ENCODE measurements at places on chromosomes 2 and 18.

GRCh38 chr18:58496937-58497336 lies 132.0 kb downstream of the ALPK2 start:
- H3K36me3 ChIP-seq, result no peaks in the 10 kb centered on the region
- H3K4me1 ChIP-seq, result no peaks in the 10 kb centered on the region
- no peak overlapping the region for H3K27ac ChIP-seq
- H3K4me3 ChIP-seq, result no peak overlapping the region
- peaks cover 6% of the 10 kb centered on the region for H3K27me3 ChIP-seq

- no peak overlapping the region for H3K4me3 ChIP-seq
- peaks cover 27% of the 10 kb centered on the region for H3K27me3 ChIP-seq
- H3K27ac ChIP-seq, result peak overlapping the region; percentile 13
- H3K4me1 ChIP-seq, result peaks cover 11% of the 10 kb centered on the region
These were observed 268.1 kb downstream of the NDUFA10 start for GRCh38 chr2:239756790-239757760.

DNA sequence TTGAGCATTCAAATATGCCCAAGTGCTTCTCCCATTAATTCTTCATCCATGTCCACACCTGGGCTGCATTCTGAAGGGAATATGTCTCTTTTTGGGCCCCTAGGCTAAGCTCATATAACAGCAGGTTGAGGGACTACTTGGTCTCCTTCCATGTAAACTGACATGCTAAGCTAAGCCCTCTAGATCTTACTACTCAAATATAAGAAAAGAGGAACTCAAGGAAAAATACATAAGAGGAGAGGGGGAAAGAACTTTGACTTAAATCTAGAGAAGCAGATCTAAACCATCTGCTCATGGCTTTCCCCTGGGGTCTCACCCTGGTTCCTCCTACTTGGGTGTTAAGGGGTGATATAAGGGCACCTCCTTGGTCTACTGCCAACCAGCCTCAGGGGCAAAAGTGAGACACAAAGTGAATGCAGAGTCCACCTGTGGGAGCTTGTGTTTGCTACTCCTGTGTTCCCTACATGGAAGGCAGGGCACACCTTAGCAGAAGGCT lies 19.8 kb upstream of the NFU1 start:
- DNase-seq, result no peak
- no peak overlapping the region for H3K27ac ChIP-seq
- H3K4me3 ChIP-seq, result no peak overlapping the region
- peaks cover 10% of the 10 kb centered on the region for H3K4me1 ChIP-seq

- H3K27ac ChIP-seq, result no peak overlapping the region
- peaks cover 10% of the 10 kb centered on the region for H3K27me3 ChIP-seq
- no peaks in the 10 kb centered on the region for H3K36me3 ChIP-seq
- DNase-seq, result no peak
- H3K4me3 ChIP-seq, result no peak overlapping the region
These were observed 12.3 kb downstream of the TOGARAM2 start for GRCh38 chr2:28993206-28993960.

GRCh38 chr18:13608791-13609532 lies 117.4 kb downstream of the FAM210A start:
- H3K4me1 ChIP-seq, result peaks cover 21% of the 10 kb centered on the region
- H3K27ac ChIP-seq, result no peak overlapping the region
- no peak for DNase-seq
- peaks cover 8% of the 10 kb centered on the region for H3K36me3 ChIP-seq
- peaks cover 5% of the 10 kb centered on the region for H3K27me3 ChIP-seq

- H3K27ac ChIP-seq, result peak within 1 kb of the TSS; percentile 97
- peak; percentile 65 for DNase-seq
- peaks cover 4% of the 10 kb centered on the region for H3K4me1 ChIP-seq
- H3K4me3 ChIP-seq, result peak within 1 kb of the TSS; percentile 96
These were observed at the start of gene SNRNP27 for GRCh38 chr2:69893684-69894551. TSS of gene SNRNP27 (plus strand) at chr2:69893956. CDS start at chr2:69893985, 29 bp downstream.

DNA sequence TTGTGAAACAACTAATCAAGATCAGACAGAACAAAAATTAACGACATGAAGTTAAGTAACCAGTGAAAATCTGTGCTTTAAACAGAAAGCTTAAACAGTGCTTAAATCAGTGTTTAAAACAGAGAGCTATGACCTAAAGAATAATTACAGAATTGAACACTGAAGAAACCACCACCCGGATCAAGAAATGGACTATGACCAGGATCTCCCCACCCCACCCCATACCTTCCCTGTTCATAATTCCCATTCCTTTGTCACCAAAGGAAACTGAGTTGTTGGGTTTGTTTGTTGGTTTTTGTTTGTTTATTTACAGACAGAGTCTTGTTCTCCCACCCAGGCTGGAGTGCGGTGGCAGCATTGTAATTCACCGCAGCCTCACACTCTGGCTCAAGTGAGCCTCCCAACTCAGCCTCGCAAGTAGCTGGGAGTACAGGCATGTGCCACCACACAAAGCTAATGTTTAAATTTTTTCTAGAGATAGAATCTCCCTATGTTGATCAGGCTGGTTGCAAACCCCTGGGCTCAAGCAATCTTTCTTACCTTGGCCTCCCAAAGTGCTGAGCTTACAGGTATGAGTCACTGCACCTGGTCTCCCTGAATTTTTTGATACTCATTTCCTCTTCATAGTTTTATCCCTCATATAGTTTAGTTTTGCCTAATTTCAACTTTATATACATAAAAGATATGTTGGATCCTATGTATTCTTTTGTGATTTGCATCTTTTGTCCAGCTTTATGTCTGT lies 8.2 kb upstream of the ALPG start:
- no peak for DNase-seq
- H3K27me3 ChIP-seq, result peaks cover 3% of the 10 kb centered on the region
- peaks cover 7% of the 10 kb centered on the region for H3K4me1 ChIP-seq
- H3K4me3 ChIP-seq, result no peak overlapping the region
- no peaks in the 10 kb centered on the region for H3K36me3 ChIP-seq
- H3K27ac ChIP-seq, result no peak overlapping the region

- H3K4me1 ChIP-seq, result no peaks in the 10 kb centered on the region
- DNase-seq, result no peak
These were observed 153.2 kb upstream of the MYT1L start for GRCh38 chr2:2484301-2484700.

DNA sequence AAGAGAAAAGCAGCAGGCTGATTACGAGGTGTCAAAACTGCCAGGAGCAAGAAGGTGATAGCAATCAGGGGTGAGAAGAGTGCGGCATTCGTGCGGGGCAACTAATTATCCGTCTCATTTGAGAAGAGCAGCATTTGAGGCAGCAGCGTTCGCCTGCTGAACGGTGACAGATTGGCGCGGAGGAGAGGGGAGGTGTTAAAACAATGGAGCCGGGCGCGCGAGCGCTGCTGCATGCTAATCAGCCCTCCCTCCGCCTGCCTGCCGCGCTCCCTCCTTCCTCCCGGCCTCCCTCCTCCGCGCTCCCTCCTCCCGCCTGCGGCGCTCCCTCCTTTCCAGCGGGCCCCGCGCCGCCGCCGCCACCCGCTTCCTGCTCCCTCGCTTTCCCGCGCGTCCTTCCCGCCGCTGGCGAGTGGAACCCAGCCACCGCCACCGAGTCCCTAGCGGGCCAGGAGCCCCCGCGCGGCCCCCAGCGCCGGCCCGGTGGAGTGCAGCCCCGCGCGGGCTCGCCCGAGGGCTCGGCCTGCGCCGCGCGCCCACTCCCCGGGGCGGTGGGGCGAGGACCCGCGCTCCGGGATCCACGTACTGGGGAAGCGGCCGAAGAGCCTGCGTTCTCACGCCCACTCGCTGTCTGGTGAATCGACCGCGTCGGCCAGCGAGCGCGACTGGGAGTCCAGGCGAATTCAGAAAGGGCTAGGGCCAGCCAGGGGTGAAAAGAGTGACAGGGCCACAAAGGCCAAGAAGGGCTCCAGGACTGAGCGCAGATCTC lies 69.5 kb upstream of the PSMD14 start:
- H3K27ac ChIP-seq, result no peak overlapping the region
- H3K36me3 ChIP-seq, result no peaks in the 10 kb centered on the region
- H3K27me3 ChIP-seq, result peaks cover 16% of the 10 kb centered on the region
- H3K4me3 ChIP-seq, result peak overlapping the region; percentile 93

DNA sequence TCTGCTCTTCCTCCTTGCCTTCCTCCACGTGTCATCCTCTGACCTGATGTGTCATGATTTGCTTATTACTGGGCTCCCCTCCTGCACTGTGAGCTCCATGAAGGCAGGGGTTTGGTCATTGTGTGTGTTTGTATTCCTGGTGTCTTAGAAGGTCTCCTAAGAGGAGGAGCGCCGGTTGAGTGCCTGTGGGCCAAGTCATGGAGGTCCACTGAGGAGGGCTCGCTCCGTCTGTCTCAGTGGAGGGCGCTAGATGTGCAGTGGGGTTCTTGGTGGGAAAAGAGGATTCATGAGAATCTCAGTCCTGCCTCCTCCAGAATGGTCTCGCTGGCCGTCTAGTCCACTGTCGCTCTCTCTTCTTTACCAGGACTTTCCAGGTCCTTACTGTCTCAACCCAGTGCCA lies 100.2 kb downstream of the VWA3B start:
- no peak overlapping the region for H3K4me3 ChIP-seq
- no peaks in the 10 kb centered on the region for H3K36me3 ChIP-seq
- H3K27ac ChIP-seq, result no peak overlapping the region
- H3K4me1 ChIP-seq, result no peaks in the 10 kb centered on the region
- DNase-seq, result no peak

- H3K4me1 ChIP-seq, result peaks cover 62% of the 10 kb centered on the region
- H3K4me3 ChIP-seq, result no peak overlapping the region
- no peak overlapping the region for H3K27ac ChIP-seq
- peaks cover 6% of the 10 kb centered on the region for H3K27me3 ChIP-seq
- no peaks in the 10 kb centered on the region for H3K36me3 ChIP-seq
These were observed 166.0 kb downstream of the AGAP1 start for GRCh38 chr2:235659767-235660322.

DNA sequence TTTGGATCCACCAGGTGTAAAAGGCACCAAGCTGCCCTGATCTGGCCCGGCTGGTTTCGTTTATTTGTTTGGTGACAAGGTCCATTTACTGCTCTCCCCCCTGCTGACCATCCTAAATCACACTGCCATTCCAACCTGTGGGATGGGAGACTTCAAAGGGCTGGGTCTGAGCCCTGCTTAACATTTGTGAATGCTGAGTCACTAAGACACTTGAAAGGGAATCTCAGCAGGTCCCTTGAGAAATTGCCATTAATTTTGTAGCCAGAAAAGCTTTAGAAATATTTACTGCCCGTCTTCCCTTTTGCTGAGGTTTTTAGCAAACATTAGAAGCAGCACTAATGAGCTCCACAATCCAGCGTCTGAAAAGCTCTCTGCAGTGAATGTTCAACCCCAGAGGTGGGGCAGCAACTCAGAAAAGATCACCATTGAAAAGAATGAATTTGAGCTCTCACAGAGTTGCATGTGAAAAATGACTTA lies 133.8 kb downstream of the ARL4C start:
- H3K27ac ChIP-seq, result no peak overlapping the region
- no peak for DNase-seq
- peaks cover 16% of the 10 kb centered on the region for H3K4me1 ChIP-seq
- no peak overlapping the region for H3K4me3 ChIP-seq
- H3K27me3 ChIP-seq, result no peaks in the 10 kb centered on the region
- H3K36me3 ChIP-seq, result no peaks in the 10 kb centered on the region

DNA sequence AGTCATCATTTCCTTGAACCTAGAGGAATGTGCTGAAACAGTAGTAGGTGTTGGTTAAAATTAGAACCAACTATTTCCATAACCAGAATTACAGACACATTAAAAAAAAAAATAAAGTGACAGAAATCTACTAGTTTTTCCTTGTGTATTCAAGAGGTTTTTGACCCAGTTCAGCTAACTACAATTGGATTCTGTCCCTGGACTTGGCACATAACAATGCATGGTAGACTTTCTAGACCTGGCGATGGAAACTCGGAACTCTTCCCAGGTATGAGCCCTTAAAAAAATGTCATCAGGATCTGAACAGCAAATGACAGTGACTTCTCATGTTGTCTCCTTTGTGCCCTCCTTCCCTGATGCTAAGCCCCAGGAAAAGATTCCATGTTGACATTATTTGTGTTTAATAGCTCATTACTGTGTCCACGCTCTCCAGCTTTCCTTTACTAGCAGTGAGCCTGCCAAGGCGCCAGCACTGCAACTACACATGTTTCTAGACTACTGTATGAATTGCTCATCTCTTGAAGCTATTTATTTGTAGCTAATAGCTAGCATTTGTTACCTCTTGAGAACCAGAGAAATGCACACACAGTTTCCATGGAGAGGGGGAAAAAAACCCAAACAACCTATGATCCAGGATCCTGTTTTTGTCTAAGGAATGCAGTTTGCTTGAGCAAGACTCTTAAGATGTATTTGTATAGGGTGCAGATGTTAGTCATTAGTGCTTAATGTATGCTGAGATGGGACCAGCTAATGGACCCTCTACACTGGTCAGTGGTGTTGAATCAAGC lies 148.5 kb downstream of the FMNL2 start:
- H3K27ac ChIP-seq, result no peak overlapping the region
- H3K4me3 ChIP-seq, result no peak overlapping the region
- no peak for DNase-seq
- H3K27me3 ChIP-seq, result no peaks in the 10 kb centered on the region

DNA sequence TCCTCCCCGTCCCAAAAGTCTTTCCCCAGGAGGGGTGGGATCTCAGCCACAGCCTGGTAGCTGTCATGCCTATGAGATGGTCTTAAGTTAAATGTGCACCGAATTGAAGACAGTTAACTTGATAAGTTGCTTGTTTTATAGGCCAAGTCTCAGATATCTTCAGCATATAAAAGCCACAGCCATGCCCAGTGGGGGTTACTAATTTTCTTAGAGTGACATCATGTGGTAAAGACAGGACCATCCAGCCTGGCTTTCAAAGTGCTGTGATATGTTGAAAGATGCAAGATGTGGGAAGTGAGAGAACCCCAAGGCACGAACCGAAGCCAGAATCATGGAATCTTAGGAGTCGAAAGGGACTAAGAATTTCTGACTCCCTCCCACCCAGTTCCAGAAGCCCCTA lies 42.1 kb upstream of the FAM124B start:
- peaks cover 5% of the 10 kb centered on the region for H3K36me3 ChIP-seq
- H3K4me3 ChIP-seq, result no peak overlapping the region
- DNase-seq, result no peak

- H3K36me3 ChIP-seq, result no peaks in the 10 kb centered on the region
- peaks cover 2% of the 10 kb centered on the region for H3K27me3 ChIP-seq
These were observed 14.6 kb upstream of the ACOXL start for GRCh38 chr2:110717734-110718133.

- H3K27me3 ChIP-seq, result no peaks in the 10 kb centered on the region
- H3K4me3 ChIP-seq, result no peak overlapping the region
- no peak overlapping the region for H3K27ac ChIP-seq
These were observed 243.1 kb upstream of the TNP1 start for GRCh38 chr2:217102956-217103355.

DNA sequence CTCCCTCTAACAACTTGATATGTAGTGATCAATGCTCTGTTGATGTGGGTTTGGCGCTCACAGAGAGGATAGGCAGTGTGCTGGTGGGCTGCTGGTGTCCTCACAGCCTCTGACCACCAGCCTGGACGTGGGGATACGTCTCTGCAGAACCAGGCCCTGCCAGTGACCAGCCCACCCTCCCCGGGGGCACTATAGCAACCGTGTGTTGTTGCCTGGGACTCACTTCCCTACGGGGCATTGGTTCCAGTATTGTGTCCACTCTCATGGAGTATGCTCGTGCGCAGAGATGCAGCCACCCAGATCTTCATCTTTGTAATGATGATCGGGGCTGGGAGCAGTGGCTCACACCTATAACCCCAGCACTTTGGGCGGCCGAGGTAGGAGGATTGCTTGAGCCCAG lies 180.1 kb downstream of the LDLRAD4 start:
- H3K36me3 ChIP-seq, result peaks cover 10% of the 10 kb centered on the region
- peaks cover 7% of the 10 kb centered on the region for H3K4me1 ChIP-seq

Measured in endothelial cell (in vitro differentiated cells).